ENCODE measurements at places on chromosomes 4 and X.
A peak's percentile ranks its signal among the peaks of the same experiment; 100 is the strongest.

GRCh38 chr4:96149894-96150293 lies 310.0 kb downstream of the PDHA2 start:
- no peak for DNase-seq

DNA sequence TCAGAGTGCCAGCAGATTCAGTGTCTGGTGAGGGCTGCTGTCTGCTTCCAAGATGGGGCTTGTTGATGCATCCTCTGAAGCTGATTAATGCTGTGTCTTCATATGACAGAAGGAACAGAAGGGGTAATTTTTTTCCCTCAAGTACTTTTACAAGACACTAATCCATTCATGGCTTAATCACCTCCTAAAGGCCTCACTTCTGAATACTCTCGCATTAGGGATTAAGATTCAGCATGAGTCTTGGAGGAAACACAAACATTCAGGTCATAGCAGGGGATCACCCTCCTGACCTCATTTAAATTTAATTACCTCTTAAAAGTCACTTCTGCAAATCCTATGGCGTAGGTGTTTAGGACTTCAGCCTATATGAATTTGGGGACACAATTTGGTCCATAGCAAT lies 1145.5 kb upstream of the PCDH10 start:
- DNase-seq, result no peak

- peak; percentile 50 for DNase-seq
These were observed 121.1 kb upstream of the NDST4 start for GRCh38 chr4:115234405-115235093.

DNA sequence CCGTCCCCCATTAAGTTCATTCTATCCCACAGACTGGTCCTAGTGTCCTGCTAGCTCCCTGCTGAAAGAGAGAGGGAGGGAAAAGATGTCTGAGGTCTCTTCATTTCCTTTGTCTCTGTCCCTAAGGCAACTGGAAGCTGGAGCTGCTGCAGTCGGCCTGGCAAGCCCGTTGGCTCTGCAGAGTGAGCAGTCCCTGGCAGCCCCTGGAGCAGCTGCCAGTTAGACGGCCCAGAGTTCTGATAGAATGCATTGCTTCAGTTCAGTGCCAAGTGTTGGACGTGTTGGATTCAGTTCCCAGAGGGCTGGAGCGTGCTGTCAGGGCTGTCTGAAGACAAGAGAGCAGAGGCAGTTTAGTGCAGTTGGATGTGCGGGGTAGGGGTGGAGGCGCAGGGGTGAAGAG lies 975 bp downstream of the KCNE5 start:
- DNase-seq, result no peak

DNA sequence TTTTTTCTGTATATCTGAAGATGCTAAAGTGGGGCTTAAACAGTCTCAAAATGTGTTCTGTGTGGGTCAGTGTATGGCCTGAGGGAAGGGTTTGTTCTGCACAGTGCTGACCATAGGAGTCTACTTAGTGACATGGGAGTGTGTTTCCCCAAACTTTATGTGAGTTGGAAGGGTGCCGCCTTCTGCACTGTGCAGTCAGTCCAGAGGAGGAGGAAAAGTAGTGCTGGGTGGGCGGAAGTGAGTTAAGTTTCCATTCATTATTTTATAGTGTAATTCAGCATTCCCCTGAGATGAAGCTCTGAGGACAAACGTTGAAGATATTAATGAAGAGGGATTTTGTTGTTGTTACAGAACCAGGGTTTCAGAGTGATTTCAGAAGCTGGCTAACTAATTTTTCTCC lies 2.9 kb downstream of the CHST7 start:
- DNase-seq, result no peak

GRCh38 chr4:5198656-5199541 lies 147.6 kb downstream of the STK32B start:
- DNase-seq, result no peak

DNA sequence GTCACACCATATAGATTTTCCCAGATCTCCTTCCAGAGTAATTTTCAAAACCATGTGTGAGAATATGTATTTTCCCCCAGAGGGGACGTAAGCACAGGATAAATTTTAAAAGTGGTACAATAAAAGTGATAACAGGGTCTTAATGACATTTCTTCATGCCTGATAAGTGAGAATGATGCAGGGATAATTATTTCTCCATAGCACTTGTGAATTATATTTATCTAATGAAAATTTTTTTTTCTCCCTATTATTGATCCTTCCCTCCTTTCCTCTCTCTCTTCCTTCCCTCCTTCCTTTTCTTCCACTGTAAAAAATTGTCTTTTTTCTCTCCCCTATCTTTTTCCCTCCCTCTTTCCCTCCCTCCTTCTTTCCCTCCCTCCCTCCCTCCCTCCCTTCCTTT lies 17.0 kb upstream of the TRPC3 start:
- DNase-seq, result no peak

GRCh38 chr4:184748251-184748652 lies 14.4 kb upstream of the CENPU start:
- no peak for DNase-seq

DNA sequence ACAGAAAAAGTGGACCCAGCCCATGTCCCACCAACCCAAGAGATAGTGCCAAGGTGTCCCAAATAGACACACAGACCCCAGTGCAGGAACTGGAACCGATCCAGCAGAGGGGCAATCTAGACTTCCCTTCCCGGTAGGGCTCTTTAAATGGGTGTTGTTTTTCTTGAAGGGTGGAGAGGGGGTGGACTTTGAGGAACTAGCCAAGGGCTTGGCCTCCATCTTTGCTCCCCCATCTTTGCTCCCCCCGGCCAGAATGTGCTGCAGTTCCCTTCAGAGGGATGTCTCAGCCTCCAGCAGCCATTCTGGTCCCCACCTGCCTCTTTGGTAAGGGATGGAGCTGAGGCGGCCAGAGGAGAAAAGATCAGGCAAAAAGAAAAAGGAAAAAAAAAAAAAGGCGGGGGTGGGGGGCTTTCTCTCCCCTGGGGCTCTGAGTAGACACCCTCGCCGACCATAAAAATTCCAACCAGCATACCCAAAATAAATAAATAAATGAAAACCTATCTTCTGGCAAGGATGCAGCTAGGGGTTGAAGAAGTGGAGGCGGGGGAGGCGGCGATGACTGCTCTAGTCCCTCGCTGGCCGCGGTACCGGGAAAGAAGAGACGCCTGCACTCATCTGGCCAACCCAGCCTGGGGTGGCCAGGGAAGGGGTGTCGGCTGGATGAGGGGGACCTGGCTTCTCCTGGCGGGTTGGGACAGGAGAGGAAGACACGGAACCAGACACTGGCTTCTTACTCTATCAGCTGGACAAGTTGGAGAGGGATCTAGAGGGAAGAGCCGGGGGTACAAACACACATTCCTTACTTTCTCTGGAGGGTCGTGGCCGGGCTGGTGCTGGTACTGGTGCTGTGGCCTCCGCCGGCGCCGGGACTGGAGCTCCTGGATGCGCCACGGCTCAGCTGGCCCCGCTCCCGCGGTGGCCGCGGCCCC lies 38.5 kb upstream of the IQSEC2 start:
- DNase-seq, result no peak

DNA sequence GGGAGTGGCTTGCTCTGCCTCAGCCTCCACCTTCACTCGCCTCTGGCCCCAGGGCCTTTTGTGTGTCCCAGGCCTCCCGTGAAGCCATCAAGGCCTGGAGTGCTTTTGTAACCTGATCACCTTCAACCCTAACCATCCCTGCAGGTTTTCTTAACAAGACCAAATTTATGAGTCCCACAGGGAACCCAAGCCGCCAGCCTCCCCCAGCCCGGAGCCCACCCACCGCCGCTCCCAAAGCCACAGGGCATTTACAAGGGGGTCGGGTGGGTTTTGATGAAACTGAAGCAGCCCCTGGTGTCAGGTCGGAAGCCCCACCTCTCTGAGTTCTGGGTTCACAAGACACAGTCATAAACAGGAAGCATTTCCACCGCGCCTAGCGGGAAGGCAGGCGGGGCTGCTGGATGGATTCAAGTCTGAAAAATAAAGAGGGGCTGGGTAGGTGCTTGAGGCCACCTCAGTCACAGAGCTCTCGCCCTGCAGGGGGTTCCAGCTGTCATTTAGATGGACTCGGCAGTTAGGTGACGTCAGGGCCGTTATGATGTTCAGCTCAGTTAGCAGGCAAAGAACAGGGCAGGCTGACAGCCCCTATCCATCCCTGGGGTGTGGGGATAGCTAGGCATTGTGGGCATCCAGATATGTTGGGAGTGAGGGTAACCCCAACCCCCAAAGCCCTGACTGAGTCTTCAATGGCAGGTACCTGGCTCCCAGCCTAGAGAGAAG lies 128.5 kb downstream of the BCOR start:
- no peak for DNase-seq

DNA sequence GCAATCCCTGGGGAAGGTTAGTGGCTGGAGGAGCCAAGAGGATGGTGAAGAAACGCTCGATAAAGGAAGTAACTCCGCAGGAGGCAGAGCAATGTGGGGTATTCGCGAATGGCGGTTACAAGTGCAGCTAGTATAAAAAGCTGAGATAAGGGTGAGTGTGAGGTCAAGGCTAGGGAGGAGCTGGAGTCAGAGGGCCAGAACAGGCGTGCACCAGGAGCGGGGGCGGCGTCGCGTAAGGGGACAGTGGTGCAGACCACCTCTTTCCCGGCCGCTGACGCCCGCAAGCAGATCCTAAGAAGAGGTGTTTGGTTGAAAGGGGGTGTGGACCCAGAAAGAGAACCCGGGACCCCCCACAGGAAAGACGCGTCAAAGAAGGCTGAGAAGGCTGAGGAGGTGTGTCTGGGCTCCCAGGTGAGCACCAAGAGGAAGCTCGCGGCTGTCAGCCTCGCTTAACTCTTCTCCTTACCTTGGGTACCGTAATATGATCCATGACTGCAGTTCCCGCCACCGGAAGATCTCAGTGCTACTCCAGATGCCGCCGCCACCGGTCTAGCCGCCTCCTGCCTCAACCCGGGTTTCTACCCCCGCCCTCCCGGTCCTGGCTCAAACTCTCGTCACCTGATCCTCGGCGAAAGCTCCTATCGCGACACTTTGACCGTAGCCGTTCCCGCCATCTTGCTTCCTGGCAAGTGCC lies at the start of gene MTMR8:
Gene MTMR8, minus strand, starts transcription at position 579 of the 694 bp plus-strand sequence. Its CDS starts 89 bp downstream, at position 490.
- peak; percentile 42 for DNase-seq

GRCh38 chrX:118205421-118206395 lies 89.1 kb upstream of the KLHL13 start:
- DNase-seq, result no peak

- DNase-seq, result peak; percentile 41
These were observed 6.4 kb upstream of the PTTG2 start for GRCh38 chr4:37953620-37954293.

DNA sequence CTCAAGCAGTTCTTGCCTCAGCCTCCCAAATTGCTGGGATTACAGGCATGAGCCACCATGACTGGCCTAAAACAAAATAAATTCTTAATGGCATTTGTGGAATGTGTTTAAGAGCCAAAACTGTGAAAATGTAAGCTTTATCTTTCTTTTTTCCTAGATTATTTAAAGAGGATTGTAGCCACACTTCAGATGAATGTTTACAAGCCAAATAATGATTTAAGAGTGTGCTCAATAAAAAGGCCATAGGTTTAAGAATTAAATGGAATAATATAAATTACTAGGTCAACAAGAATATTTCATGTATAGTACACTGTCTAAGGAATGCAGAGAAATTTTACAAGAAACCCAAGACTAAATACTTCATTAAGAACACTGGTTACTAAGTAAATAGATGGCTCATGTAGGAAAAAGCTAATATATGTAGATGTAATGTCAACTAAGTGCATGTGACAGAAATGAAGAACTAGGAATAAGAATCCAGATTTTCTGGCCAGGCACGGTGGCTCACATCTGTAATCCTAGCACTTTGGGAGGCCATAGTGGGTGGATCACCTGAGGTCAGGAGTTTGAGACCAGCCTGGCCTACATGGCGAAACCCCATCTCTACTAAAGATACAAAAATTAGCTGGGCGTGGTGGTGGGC lies 21.3 kb upstream of the UGDH start:
- no peak for DNase-seq

DNA sequence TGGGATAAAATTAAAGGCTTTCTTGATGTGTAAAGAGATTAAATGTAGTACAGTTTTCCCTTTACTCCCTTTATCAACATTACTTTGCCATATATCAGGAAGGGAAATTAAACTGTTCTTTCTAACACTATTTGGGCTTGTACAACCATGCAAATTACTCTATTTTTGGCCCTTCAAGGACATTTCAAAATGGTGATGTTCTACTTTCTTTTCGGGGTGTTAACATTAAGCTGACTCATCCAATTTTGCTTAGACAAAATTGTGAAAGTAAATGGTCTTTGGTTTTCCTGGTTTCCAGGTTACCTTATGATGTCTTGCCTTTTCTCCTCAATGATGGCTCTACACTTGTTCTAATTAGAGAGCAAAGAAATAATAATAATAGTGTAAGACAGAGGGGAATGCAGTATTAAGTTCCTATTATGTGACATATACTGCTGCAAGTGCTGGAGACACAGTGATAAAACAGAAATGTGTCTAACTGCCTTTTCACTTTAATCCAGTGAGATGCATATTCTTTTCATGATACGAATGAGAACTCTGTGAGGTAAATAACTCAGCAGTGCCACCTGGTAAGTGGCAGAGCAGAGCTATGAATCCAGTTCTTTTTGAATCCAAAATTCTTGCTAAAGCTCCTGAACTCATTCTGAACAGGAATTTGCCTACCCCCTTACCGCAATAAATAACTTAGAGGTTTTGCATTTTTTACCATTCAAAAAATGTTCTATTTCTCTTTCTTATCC lies 35.7 kb upstream of the PDE5A start:
- no peak for DNase-seq

DNA sequence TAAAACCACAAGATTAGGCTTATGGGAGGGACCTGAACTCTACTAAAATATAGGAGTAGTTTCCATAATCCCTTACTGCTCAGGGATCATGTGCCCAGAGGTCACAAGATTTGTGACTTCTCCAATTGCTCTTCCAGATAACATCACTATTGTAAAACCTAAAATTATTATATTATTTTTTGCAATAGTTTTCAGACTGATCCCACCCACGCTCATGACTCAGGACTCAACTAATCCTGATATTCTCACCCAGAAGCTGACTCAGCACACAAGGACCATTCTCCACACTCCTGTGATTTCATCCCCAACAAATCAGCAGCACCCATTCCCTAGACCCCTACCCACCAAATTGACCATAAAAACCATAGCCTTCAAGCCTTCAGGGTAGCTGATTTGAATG lies 24.0 kb upstream of the RPL34 start:
- no peak for DNase-seq

DNA sequence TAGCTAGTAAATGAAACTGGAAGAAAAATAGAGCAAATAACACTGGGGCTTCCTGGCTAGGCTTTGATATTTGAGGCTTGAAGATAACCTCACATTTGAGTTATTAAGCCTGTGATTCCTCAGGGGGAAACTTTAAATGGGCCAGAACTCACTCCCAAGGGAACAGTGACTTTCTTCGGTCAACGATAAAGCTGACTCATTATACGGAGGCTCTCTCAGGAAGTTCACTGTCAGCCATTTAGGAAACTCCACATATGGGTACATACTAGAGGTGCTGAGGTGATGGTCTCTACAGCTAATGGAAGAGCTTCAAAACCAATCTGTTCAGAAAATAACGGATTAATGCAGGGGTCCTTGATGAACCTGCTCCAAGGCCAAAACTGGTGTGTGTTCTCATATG lies 120.8 kb downstream of the SH2D1A start:
- no peak for DNase-seq

DNA sequence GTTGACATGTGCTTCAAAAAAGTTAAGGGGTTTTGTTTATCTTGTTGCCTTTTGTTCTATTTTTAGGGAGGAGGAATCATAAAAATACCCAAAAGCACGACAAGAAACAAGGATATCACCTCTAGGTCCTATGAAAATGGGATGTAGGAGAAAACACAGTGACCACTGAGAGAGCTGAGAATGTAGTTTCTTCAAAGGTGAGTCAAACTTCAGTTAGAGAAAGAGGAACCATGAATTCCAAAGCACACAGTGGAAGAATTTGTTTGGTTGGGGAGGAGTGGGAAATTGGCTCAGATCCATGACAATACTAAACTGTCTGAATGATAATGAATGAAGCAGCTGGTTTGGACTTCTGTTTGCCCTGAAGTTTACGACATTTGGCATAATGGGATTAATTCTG lies 19.1 kb upstream of the FRYL start:
- no peak for DNase-seq

Data from H4 (cell line).